ENCODE measurements at places on chromosomes 7 and 10.
A peak's percentile ranks its signal among the peaks of the same experiment; 100 is the strongest.

DNA sequence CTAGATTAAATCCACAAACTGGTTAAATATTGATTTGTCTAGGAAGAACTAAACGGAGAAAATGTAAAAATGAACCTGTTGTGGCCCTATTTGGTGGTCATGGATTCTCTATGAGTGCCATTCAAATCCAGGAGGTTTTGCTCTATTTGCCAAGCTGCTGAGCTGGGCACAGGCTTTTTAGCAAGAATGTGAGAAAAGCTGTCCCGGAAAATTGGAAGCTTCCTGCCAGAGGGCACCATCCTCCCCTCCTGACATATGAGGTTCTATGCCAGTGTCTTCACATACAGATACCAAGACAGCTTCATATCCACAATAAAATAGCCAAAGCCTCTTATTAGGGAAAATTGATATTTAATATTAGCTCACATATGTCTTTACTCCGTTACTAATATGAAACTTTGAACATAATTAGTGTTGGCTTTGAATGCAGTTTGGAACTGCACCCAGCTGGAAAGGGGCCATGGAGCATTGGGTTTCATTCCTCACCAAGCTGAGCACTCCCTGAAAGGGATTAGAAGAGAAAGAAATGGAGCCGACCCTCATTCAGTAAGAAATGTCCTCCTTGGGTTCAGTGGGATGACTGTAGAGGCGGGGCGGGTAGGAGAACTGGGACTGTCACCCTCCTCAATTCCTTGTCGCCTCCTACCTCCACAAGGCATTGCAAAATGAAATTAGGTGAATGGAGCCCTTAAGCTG lies 47.8 kb downstream of the NRCAM start:
- DNase-seq, result no peak

DNA sequence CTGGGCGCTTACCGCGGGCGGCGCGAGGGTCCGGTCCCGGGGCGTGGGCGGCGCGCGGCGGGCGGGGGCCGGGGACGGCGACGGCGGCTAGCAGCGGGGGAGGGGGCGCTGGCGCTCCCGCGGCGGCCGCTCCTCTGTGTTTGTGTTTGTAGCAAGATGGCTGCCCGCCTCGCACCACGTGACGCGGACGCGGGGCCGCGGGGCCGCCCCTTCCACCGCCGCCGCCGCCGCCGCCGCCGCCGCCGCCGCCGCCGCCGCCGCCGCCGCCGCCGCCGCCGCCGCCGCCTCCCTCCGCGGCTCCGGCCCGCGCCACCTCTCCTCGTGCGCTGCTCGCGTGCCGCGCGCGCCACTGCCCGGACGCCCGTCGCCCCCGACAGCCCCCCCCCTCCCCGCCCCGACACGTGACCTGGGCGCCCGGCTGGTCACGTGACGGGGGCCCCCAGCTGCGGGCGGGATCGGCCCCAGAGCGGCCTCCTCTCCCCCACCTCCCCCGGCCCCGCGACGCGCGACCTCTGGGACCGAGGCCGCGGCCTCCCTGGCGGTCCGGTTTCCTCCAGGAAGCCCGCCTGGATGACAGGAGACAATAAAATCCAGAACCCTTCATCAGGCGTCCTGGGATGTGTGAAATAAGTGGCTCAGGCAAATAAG lies at the start of gene GIGYF1:
TSS of gene GIGYF1 (minus strand) at position 153 of the 648 bp plus-strand sequence. CDS start 6,012 bp downstream, outside the sequence.
- peak; percentile 60 for DNase-seq

DNA sequence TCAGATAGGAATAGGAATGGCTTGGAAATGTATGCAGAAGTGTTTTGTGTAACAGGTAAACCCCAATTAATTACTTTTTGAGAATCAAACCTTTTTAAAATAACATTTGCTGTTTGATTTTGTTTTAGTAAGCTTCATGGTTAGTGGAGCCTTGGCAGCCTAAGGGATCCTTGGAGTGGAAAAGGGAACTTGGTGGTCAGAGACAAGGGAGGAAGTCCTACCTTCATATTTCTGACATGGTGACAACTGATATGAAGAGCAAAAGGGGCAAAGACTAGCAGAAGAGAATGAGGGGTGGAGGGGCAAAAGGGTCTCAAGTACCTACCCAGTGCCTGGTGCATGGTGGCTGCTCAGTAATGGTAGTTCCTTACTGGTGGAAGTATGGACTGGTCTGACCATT lies 32.3 kb downstream of the AHCYL2 start:
- no peak for DNase-seq

DNA sequence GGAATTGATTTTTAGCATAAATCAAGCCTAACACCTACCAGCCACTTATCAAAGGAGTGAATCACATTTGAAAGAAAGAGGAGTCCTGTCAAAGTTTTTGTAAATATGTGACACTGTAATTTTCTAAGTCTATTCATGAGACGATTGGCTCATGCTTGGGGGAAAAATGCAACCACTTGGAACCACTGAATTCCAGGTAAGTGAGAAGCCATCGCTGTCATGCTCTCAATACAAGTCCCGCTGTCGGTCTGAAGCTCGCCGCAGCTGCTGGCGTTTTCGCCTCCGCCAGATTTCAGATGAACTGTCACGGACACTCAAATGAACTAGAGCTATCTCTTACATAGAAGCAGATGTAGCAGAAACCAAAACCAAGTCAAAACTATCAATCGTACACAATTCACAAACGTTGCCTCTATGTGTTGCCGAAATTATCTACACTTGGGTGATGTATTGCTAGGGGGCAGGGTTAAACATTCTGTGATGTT lies 279.8 kb upstream of the FZD8 start:
- no peak for DNase-seq

- no peak for DNase-seq
Measured at GRCh38 chr10:72173262-72173618, 42.6 kb upstream of the ANAPC16 start.

DNA sequence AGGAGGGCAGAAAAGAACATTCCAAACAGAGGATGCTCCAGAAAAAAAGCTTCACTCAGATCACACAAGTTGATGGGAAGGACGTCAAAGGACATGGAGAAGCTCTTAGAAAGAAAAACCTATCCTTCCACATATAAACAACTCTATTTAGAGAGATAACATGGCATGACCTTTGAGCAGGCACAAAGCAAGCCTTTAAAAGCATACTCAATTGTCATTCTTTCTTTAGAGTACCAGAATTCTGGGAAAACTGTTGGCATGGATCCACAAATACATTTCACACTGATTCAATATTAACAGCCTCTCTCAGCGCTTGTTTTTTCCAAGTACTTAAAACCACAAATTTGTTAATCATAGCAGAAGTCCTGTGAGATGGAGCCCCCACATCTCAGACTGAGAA lies 7.3 kb upstream of the ABLIM1 start:
- no peak for DNase-seq

DNA sequence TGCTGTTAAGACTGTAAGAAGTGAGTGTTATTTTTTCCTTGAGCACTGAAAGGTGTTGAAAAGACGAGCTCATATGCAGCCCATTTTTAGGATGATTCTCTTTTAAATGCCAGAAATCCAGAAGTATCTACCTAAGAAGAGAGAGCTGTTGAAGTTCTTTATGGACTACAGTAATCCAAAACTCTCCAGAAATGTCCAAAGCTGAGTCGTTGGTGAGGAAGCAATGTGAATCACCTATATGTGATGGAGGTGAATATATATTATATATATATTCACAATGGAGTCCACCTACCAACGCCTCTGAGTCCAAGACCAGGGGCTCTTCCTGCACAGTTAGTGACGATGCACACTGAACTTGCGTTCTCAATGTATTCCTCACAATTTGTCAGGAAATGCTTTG lies 252.7 kb upstream of the PITRM1 start:
- no peak for DNase-seq

- no peak for DNase-seq
Measured at GRCh38 chr7:137297551-137298463, 45.7 kb downstream of the PTN start.

GRCh38 chr10:132909491-132910071 lies 32.8 kb downstream of the CFAP46 start:
- DNase-seq, result no peak

DNA sequence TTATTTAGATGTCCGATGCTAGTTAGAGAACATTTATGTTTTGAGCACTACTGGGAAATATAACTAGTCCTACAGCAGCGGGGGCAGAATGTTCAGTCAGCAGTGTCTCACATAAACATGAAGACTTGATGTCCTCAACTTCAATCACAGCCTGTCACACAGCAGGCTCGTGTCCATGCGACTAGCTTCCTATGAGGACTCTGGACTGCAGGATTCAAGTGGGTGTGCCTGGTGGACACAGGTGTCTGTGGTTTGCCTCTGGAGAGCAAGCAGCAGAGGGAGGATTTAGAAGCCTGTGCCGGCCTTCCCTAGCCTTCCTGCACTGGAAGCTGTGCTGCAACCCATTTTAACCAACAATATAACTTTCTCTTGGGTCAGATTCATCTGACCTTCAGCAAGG lies 30.0 kb upstream of the LANCL2 start:
- no peak for DNase-seq

DNA sequence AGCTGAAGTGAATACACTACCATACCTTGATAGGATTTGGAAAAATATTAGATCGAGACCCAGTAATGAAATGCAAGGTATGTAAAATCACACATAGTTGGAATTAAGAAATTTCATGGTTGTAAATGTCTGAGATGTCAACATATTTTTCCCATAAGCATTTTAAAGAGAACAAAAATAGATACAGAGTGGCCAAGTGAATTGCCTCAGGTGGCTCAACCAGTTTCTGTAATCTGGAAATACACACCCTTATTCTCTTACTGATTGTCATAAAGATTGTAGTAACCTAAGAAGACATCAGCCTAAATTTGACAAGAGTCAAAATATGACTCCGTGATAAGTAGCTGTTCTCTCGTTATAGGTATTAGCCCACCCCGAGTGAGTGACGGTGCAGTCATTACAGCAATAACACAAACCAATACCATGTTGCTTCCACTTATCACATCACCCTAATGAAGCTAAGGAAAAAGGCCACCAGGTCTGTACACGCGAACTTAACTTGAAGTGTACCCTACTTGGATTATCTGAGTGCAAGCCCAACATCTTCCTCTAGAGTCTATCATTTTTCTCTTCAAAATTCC lies 23.4 kb downstream of the PIK3AP1 start:
- no peak for DNase-seq

- no peak for DNase-seq
Measured at GRCh38 chr7:151469281-151469680, 29.3 kb upstream of the CRYGN start.

- DNase-seq, result no peak
Measured at GRCh38 chr10:7969623-7970022, 84.9 kb upstream of the GATA3 start.

- DNase-seq, result no peak
Measured at GRCh38 chr7:156374335-156374734, 266.2 kb upstream of the RNF32 start.

DNA sequence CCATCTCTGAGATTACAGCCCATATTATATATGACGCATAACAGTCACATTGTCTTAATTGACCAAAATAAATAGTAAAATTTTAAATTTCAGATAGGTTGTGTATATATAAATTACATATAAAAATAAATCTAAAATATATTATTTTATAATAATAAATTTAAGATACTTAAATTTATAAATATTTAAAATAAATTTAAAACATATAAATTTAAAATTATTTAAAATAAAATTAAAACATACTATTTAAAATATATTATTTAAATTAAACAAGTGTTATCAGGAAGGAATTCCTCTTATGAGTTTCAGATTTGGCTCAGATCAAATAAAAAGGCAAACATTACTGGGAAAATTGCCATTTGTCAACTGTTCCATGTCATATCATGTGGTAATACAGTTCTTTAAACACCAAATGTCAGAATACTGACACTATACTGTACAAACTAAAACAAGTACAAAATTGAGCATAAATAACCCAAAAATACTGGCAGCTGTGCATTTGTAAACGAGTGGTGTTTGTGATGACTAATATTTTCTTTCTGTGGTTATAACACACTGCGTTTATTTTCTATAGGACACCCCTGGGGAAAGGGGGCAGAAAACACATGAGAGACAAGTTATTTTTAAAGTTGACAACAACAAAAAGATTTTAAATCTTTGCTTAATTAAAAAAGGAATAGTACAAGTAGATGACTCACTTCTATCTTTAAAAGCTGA lies 71.3 kb upstream of the DGKB start:
- DNase-seq, result no peak

GRCh38 chr7:18421297-18422002 lies 74.1 kb upstream of the HDAC9 start:
- DNase-seq, result no peak

GRCh38 chr7:158284121-158284520 lies 303.5 kb downstream of the PTPRN2 start:
- no peak for DNase-seq

GRCh38 chr10:90326498-90327267 lies 531.2 kb downstream of the HTR7 start:
- DNase-seq, result no peak

GRCh38 chr10:28940158-28940888 lies 263.0 kb downstream of the BAMBI start:
- no peak for DNase-seq

DNA sequence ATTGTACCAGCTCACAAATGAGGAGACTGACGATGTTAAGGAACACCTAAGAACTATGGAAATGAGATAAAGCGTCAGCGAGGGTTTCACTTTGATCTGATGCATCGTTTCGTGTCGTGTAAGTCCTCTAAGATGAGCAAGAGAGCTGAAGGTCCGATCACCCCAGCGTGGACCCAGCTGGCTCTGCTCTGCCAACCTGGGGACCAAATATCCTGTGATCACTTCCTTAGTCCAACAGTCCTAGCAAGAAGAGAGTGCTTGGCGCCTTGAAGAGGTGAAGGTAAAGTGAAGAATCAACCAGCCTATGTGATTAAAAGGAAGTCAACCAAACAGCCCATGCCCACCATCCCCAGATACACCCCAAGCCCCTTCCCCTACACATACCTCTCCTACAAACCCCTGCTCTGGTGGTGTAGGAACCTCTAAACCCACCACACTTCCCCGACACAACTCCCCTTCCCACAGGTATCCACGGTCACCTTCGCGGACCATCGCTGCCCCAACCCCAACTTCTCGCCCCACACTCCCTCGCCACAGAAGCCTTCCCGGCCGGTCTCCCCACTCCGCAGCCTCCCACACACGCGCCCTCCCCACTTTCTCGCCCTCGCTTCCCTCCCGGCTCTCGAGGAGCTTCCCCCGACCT lies 722 bp downstream of the UPF2 start:
- DNase-seq, result peak; percentile 32

- no peak for DNase-seq
Measured at GRCh38 chr7:127907110-127908040, 123.9 kb downstream of the LRRC4 start.

DNA sequence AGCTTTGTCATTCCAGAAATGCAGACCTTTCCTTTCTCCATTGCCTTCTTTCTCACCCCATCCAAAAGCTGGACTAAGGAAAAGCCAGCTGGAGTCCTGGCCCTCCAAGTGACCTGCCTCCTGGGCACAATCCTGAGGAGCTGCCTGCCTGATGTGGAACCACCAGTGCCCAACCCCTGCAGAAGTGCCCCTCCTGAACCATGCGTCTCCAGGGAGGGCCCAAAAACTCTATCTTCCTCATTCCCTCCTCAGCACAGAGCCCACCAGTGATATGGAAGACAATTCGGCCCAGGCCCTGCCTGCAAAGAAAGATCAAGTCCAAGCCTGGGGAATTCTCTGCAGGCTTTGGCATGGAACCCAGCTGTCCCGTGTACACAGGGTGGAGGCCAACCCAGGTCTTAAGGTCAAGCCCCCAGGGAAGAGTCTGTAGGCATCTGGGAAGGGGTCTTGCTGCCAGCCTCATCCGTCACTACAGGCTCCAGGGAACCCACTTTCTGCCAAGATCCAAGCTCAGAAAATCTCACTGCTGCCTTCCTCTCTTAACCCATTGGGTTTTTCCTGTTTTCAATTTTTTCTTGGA lies 3.5 kb upstream of the GRID1 start:
- no peak for DNase-seq

- no peak for DNase-seq
Measured at GRCh38 chr10:96053985-96054384, 10.6 kb downstream of the CCNJ start.

Data from stimulated activated CD4-positive, alpha-beta T cell treated with anti-CD3 and anti-CD28 coated beads, Interleukin-12 subunit alpha, Interleukin-12 subunit beta, amount 100 ng/mL, for 24 hours (primary cell).